Right ventricle myocardium inferior (tissue), 1 donor: ENCODE measurements at places on chromosomes 6 and 20. TPM values are rescaled to one million over a fixed set of nuclear protein-coding genes. Genes with fewer than 3 reads are reported as not detected.

Gene NKAPL
- total RNA-seq = 7.4 TPM

Gene RAMACL
- total RNA-seq = 0.43 TPM

Gene TPX2
- 1.2 TPM for total RNA-seq

Gene PSMB8
- total RNA-seq = 19.6 TPM

Gene RING1
- 27.7 TPM for total RNA-seq

Gene IRAK1BP1
- 3.5 TPM for total RNA-seq

Gene EYS
- not detected for total RNA-seq

Gene PCMTD2
- 71.0 TPM for total RNA-seq

Gene ZHX3
- 34.5 TPM for total RNA-seq

Gene THBD
- total RNA-seq = 17.4 TPM

Gene OR2J3
- not detected for total RNA-seq

Gene CALHM4
- not detected for total RNA-seq

Gene SLC52A3
- total RNA-seq = 2.7 TPM

Gene HLA-DMB
- total RNA-seq = 8.8 TPM

Gene ZNF343
- 5.8 TPM for total RNA-seq

Gene RAET1E
- 0.27 TPM for total RNA-seq

Gene NOTCH4
- 24.4 TPM for total RNA-seq

Gene LCA5
- total RNA-seq = 2.2 TPM

Gene LY86
- total RNA-seq = 1.1 TPM

Gene PPP1R16B
- total RNA-seq = 9.0 TPM

Gene ALDH8A1
- total RNA-seq = not detected

Gene CALHM5
- 2.9 TPM for total RNA-seq

Gene ASF1A
- total RNA-seq = 21.7 TPM

Gene MMS22L
- total RNA-seq = 1.9 TPM

Gene GPR6
- total RNA-seq = not detected

Gene FNDC11
- total RNA-seq = 0.16 TPM

Gene EYA2
- total RNA-seq = 1.5 TPM

Gene XKR7
- total RNA-seq = not detected

Gene ATP6V1G2
- total RNA-seq = 2.2 TPM

Gene JPH2
- total RNA-seq = 197 TPM

Gene FAM110A
- 2.6 TPM for total RNA-seq

Gene ZKSCAN4
- total RNA-seq = 2.5 TPM

Gene NMBR
- total RNA-seq = not detected

Gene GUCA1A
- total RNA-seq = not detected

Gene LGSN
- total RNA-seq = not detected

Gene TSHZ2
- total RNA-seq = 4.2 TPM

Gene DAAM2
- total RNA-seq = 14.7 TPM

Gene TINAG
- not detected for total RNA-seq

Gene F13A1
- total RNA-seq = 188 TPM

Gene SLC32A1
- total RNA-seq = not detected

Gene ARMC2
- total RNA-seq = 9.5 TPM

Gene PROKR2
- not detected for total RNA-seq

Gene BCLAF1
- 61.0 TPM for total RNA-seq
